Stimulated activated CD8-positive, alpha-beta memory T cell treated with anti-CD3 and anti-CD28 coated beads, Interleukin-7, amount 100 ng/mL, for 4 hours (primary cell): ENCODE measurements at places on chromosomes 1 and 21.

- no peak for DNase-seq
Measured at GRCh38 chr21:39178421-39178820, 4.8 kb downstream of the PSMG1 start.

- no peak for DNase-seq
Measured at GRCh38 chr21:16592381-16592780, 862.6 kb downstream of the USP25 start.

DNA sequence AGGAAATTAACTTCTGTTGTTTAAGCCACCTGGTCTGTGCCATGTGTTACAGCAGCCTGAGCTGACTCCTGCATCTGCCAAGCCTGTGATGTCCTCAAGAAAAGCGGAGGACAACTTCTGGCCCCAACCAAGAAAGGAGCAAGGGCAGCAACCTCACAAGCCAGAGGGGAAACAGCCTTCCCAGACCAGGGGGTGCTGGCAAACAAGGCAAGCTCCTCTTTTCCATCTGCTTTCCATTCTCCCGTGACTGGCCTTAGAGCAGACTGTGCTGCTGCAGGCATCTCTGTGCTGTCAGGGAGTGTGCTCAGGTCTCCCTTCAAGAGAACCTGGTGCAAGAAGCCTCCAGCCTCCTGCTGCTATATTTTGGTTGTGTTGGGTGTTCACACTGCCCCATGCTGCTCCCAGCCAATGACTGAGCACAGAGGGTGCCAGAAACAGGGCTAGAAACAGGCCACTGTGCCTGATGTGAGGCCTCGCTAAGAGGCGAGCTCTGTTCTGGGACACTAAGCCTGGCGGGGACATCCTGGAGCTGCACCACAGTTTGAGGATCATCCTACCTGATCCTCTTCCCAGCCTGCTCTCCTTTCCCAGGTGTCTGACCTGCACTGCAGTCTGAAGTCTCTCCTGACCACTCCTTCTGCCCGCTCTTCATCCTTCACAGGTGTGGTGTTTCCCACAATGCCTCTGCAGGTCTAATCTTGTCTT, 27.5 kb upstream of the SLAMF9 start:
- DNase-seq, result no peak

GRCh38 chr21:37507716-37508115, 141.1 kb downstream of the DYRK1A start:
- DNase-seq, result no peak

GRCh38 chr1:28720376-28720775, 16.4 kb upstream of the YTHDF2 start:
- no peak for DNase-seq

DNA sequence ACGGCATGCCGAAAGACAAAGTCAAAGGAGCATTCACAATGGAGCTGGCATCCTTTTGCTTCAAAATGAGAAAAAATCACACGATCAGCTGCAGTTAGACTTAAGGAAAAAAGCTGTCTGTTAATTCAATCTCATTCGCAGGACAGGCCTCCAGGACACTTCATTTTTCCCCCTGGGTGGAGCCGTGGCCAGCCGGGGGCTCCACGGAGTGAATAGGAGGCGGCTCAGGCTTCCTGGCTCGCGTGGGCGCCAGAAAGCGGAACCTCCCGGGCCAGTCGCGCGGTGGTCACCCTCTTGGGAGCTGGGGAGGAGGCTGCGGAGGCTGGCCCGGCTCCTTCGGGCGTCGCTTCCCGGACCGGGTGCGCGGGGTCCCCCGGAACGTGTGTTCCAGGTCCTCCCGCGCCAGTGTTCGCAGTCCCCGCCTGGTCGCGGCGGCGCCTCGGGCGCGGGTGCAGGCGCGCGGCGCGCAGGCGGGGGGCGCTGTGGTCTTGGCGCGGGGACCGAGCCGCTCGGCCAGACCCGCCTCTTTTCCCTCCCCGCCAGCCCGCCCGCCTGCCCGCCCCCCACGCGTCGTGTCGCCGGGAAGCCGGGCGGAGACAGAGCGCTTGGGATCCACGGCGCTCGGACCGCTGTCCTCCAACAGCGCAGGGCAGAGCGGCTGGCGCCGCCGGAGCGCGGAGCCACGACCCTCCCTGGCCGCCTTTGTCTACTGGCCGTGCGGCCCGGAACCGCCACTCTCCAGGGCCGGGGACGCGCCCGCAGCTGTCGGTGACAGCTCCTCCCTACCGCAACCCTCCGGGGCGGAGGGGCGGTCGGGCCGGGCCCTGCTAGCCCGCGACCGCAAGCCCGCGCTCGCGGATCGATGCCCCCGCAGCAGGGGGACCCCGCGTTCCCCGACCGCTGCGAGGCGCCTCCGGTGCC, at the start of gene RHOU:
Gene RHOU (plus strand): TSS at position 599 of the 921 bp plus-strand sequence. CDS start 264 bp downstream, at position 863.
- peak; percentile 6 for DNase-seq

GRCh38 chr1:68377098-68377497, 72.7 kb downstream of the RPE65 start:
- no peak for DNase-seq

- DNase-seq, result no peak
Measured at GRCh38 chr1:10502206-10502605, 27.5 kb downstream of the PEX14 start.
